ENCODE measurements at places on chromosomes 4 and X.

GRCh38 chrX:49892542-49892941 lies 13.3 kb downstream of the USP27X start:
- no peak for DNase-seq

- DNase-seq, result no peak
These were observed 1.1 kb upstream of the TLR3 start for GRCh38 chr4:186067757-186068385.

- no peak for DNase-seq
These were observed 99.6 kb upstream of the CCSER1 start for GRCh38 chr4:90027565-90027964.

GRCh38 chr4:166311169-166311568 lies 438.1 kb downstream of the TLL1 start:
- no peak for DNase-seq

DNA sequence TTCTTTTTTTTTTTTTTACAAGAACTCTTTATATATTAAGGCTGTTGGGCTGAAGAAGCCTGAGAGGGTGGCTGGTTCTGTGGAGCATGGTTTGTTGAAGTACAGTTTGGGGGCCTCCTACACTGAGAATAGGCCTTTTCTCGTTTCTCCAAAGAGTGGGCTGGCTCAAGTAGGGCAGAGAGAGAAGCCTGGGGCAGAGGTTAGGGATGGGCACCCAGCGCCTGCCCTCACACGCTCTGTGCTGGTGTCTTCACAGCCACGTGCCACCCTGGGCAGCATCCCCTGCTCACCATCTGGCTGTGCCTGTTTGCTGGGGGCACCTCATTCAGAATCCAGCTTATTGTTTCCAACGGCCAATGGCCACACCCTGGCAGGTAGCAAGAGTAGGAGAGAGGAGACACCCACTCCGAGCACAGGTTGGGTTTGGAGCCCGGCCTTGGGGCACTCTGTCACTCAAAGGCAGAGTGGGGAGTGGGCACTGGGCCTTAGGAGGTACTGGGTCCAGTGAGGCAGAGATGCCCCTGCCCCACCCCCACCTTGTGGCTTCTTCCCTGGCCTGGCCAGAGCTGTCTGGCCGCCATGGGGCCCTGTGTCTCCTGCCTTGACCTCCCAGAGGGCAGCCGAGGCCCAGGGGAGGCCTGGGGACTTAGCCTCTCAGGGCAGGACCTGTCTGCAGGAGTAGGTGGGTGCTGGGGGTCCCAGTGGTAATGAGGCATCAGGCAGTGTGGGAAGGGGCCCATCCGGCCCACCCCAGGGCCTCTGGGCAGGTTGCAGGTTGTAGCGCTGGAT lies 2.9 kb downstream of the MSANTD1 start:
- DNase-seq, result no peak

DNA sequence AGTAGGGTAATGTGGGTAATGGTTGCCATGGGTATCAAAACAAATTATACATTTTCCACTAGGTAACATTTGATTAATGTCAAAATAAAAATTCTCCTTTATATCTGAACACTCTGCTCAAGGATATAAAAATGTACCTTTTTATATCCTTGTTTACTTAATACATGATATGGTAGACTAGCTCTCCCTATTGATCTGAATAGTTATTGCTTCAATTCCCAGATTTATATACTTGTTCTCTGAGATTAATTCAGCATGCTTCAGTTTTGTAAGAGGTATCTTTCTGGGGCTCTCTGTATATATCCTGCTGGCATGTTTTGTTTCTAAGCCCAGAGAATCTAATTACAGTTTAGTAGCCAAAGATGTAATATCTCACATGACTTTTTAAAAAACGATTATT lies 169.7 kb downstream of the NPNT start:
- DNase-seq, result no peak

DNA sequence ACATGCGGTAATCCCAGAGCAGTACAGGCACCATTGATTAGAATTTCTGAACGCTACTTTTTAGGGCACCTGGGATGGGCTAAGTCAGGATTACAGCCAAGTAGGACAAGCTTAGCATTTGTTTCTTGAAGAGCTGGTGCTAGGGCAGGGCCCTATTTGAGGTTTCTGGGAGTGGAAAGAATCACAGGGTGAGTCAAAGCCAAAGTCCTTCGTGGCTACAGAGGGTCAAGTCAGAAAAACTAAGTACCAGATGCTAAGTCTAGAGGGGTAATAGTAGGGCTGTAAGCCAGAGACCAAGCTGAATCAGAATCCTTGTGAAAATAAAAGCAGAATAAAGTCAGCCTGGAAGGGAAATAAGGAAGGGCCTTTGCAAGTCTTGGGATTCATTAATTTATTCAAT lies 448.6 kb downstream of the ZIC3 start:
- no peak for DNase-seq

GRCh38 chr4:126599746-126600145 lies 1033.0 kb upstream of the INTU start:
- DNase-seq, result no peak

GRCh38 chr4:77028246-77028645 lies 47.5 kb downstream of the CCNI start:
- no peak for DNase-seq

DNA sequence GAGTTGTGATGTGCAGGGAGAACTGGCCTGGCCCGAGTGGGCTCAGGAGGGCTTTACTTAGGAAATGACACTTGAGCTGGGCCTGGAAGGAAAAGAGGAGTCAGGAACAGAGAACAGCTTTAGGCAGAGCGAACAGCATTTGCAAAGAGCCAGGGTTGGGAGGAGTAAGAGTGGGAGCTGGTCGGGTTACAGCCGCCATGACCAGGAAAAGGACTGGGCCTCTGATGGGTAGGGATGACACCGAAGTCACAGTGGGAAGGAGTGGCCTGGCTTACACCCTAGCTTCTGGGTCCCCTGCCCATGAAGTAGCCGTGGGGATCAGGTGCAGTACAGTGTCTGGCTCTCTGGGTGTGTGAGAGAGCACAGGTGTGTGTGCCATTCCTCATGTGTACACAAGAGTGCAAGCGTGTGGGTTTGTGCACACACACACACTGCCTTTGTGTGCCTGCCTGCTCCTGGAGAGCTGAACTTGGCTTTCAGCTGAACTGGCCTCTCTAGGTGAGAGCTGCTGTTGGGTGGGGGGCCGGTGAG lies 31.6 kb downstream of the TRMT44 start:
- DNase-seq, result no peak

GRCh38 chr4:15226203-15226602 lies 201.6 kb upstream of the C1QTNF7 start:
- no peak for DNase-seq

DNA sequence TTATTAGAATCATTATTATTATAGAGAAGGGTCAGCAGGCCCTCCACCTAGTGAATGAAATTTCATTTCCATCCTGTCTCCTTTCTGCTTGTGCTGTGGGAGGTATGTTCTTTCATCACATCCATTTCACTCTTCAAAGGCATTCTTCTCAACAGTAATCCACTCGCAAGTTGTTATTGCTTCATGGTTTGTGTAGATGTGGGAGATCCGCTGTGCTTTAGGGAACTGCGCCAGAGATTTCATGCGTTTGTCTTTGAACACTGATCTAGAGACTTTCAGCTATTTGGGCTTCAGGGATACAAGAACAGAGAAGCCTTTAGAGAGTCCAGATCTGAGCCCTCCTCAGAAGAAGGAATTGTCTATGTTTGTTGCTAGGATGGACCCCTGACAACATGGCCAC lies 53.5 kb upstream of the PUDP start:
- DNase-seq, result no peak

GRCh38 chr4:89681219-89681618 lies 155.7 kb downstream of the SNCA start:
- no peak for DNase-seq

- DNase-seq, result no peak
These were observed 1516.4 kb upstream of the PABPC4L start for GRCh38 chr4:135718019-135718418.

GRCh38 chrX:147602176-147602696 lies 309.5 kb upstream of the FMR1 start:
- DNase-seq, result no peak

GRCh38 chr4:3473181-3473950 lies 10.3 kb downstream of the DOK7 start:
- DNase-seq, result no peak

GRCh38 chr4:152467101-152467500 lies 68.8 kb downstream of the FBXW7 start:
- no peak for DNase-seq

DNA sequence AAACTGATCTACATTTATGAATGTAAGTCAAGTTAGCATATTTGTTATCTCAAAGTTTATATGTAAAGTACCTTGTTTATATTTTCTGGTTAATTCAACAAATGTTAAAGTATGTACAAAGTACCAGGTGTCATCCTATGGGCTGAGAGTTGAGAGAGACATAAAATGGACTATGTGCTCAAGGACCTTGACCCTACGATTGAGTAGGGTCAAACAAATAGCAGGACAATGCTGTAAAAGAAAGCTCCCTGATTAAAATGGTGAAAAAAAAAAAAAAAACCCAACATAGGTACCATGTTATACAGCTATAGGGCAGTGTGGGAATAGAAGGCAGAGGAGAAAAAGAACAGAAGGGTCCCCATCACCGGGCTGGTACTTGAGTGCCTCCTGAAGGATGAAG lies 123.4 kb downstream of the CDS1 start:
- no peak for DNase-seq

DNA sequence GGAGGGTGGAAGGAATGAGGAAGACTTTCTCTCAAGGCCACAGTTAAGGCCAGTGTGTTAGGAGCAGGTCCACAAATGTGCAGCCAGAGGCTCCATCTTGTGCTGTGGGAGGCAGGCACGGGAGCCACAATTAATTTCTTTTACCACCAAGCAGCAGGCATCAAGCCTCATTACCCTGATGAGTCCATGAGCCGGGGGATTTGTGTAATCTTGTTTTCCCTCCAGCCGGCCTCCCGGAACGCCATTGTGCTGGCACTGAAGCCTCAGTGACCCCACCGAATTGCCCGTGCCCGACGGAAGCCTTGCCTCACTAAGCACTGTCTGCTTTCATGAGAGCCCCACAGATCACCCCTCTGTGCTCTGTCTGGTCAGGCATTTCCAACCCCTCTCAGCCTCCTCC lies 154.7 kb upstream of the STX18 start:
- DNase-seq, result no peak

- DNase-seq, result no peak
These were observed 239.0 kb downstream of the SLITRK2 start for GRCh38 chrX:146056511-146057081.

GRCh38 chr4:8817096-8817812 lies 54.4 kb downstream of the HMX1 start:
- DNase-seq, result no peak

- DNase-seq, result no peak
These were observed 279.2 kb downstream of the QDPR start for GRCh38 chr4:17232566-17233253.

DNA sequence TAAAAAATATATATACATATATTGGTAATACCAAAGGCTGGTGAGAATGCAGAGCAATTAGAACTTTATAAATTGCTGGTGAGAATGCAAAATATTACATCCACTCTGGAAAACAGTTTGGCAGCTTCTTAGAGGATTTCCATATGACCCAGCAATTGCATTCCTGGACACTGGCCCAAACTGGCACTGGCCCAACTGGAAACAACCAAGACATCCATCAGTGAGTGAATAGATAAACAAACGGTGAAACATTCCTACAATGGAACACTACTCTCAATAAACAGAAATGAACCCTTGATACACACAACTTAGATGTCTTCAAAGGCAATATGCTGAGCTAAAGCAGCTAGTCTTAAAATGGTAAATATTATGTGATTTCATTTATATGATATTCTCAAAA lies 524.2 kb downstream of the IQCM start:
- DNase-seq, result no peak

DNA sequence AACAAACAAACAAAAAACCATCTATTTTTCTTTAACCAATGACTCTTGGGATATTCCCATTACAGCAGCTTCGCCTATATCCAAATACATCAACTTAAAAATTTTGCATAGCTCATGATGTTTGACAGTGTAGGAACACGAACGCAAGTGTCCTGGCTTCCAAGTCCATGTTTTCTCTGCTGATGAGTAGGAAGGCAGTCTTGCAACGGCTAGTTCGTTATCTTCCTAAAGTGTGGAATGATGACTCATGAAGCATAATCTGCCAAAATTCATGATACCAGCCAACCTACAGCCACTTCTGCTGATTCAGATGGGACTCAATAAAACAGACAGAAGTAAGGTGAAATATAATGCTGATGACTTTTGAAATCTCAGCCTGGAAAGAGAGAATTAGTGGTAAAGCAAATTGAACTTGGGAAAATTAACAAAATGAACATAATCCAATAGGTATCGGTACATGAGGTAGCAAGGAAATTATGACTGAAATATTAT lies 6.4 kb upstream of the SEPTIN11 start:
- no peak for DNase-seq

- no peak for DNase-seq
These were observed 601.1 kb downstream of the EPHA5 start for GRCh38 chr4:65069177-65069576.

DNA sequence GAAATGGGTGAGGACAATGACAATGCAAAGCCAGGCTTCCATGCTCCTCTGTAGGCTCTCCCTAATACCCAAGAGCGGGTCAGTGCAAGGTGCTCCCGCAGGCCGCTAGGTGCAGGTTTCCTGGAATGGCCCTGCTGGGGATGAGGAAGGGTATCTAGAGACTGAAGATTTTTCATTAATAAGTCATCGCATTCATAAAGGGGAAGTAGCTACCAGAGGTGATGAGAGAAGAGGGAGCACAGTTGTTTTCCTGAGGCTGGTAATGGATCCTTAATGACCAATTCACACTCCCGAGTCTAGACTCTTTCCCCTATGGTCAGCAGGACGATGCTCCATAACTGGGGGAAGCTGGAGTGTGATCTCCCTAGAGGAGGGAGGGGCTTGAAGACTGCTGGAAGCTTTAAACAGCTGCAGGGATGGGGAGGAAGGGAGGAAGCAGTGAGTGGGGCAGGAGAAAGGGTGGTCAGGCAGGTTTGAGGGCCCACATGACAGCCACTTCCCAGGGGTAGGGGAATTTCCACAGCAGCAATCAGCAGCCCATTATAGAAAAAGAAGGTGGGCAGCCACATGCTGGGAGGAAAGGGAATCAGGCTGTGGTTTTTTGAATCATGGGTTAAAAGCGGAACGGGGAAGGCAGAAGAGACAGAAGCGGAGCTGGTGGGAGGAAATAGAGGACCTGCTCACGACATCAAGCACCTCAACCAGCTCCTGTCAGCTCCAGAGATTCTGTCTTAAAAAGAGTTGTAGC lies 10.2 kb upstream of the ATP6AP2 start:
- DNase-seq, result no peak

- no peak for DNase-seq
These were observed 107.5 kb downstream of the VSIG4 start for GRCh38 chrX:65932173-65933084.

- DNase-seq, result no peak
These were observed 137.8 kb upstream of the CPEB2 start for GRCh38 chr4:14864365-14865030.

GRCh38 chr4:156516698-156517097 lies 454.9 kb downstream of the PDGFC start:
- no peak for DNase-seq

Measured in GM12891 (cell line).